A549 treated with AZD2906 at 1 μM for 4 hours (cell line): ENCODE measurements at places on chromosomes 5 and 9. TPM values are rescaled to one million over a fixed set of nuclear protein-coding genes. Genes with fewer than 3 reads are reported as not detected.

The IL11RA gene
- total RNA-seq, result 3.9 to 6.4 TPM (median 5.6 TPM) in 5 replicates

The RARS1 gene
- total RNA-seq, result 86.5 to 119 TPM (median 91.3 TPM) in 5 replicates

The ZNF189 gene
- 8.1 to 11.1 TPM (median 8.3 TPM) in 5 replicates for total RNA-seq

The TNIP1 gene
- total RNA-seq, result 142 to 156 TPM (median 153 TPM) in 5 replicates

The GARIN3 gene
- total RNA-seq, result not detected in 5 replicates

The CDH9 gene
- total RNA-seq, result not detected in 5 replicates

The PFN3 gene
- total RNA-seq, result not detected in 5 replicates

The PCDHAC1 gene
- total RNA-seq, result 1.7 to 2.2 TPM (median 1.9 TPM) in 5 replicates

The OBP2A gene
- total RNA-seq, result 0.15 TPM in 2 of 5 replicates, not detected in the others

The KIAA0825 gene
- 0.52 to 0.60 TPM (median 0.53 TPM) in 5 replicates for total RNA-seq

The NAIP gene
- 0.32 to 0.46 TPM (median 0.40 TPM) in 5 replicates for total RNA-seq

The FYB1 gene
- total RNA-seq, result 11.5 to 16.1 TPM (median 13.4 TPM) in 5 replicates

The FBXW11 gene
- 31.5 to 43.7 TPM (median 35.3 TPM) in 5 replicates for total RNA-seq

The GPR21 gene
- total RNA-seq, result not detected in 5 replicates

The PPP1R26 gene
- total RNA-seq, result 17.3 to 19.8 TPM (median 19.0 TPM) in 5 replicates

The TMEM215 gene
- total RNA-seq, result 0.02 to 0.03 TPM in 2 of 5 replicates, not detected in the others

The MLANA gene
- not detected in 5 replicates for total RNA-seq

The MZB1 gene
- 0.07 to 0.11 TPM (median 0.09 TPM) in 3 of 5 replicates, not detected in the others for total RNA-seq

The GABRA6 gene
- total RNA-seq, result not detected in 5 replicates

The NFIB gene
- 7.2 to 11.4 TPM (median 10.4 TPM) in 5 replicates for total RNA-seq

The MCC gene
- 0.14 to 0.27 TPM (median 0.16 TPM) in 5 replicates for total RNA-seq

The GABBR2 gene
- 0.11 to 0.25 TPM (median 0.14 TPM) in 5 replicates for total RNA-seq

The GLT6D1 gene
- total RNA-seq, result not detected in 5 replicates

The MAT2B gene
- 42.2 to 48.9 TPM (median 46.5 TPM) in 5 replicates for total RNA-seq

The INSYN2B gene
- total RNA-seq, result 0.07 to 0.31 TPM (median 0.11 TPM) in 5 replicates
